Transverse colon (tissue), 4 donors: ENCODE measurements at places on chromosomes 7 and 10.

- H3K27me3 ChIP-seq: no peaks in the 10 kb centered on the region
- H3K4me1 ChIP-seq: no peaks in the 10 kb centered on the region
- H3K4me3 ChIP-seq: no peak overlapping the region
- no peak overlapping the region for H3K27ac ChIP-seq
Measured at GRCh38 chr7:129295015-129295423, 70.2 kb downstream of the AHCYL2 start.

DNA sequence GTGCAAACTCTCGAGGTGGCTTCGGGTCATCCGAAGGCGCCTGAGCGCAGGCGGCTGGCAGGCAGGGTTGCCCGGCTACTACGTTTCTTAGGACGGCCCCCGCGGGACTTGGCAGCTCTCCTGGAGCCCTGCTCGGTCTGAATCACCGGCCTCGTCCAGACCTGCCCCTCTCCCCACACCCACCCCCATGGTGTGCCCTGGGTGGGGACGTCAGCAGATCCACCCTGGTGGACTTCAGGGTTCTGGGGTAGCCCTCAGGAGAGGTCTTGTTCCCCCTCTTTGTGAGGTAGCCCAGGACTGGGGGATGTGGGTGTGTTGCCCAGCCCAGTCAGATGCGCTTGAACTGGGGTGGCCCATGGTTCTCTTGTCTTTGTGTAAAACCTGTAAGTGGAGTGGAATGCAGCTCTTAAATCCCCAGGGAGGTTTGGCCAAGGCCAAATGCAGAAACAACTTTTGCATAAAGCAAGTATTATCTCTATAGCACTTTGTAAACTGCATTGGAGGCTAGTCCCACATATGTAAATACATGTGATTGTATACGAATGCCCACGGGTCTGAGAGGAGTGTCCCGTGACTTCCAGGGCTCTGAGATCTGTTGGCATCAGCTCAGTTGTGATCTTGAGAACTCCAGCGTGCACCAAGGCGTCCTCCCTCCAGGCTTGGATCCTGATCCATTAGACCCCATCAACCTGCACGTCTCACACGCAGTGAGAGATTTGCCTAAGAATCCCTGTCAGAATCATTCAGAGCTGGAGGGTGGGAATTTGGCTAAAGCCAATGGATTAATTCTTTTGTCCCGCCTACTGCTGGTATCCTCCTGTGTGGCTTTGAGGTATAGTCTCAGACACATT is 1.8 kb downstream of the PFKFB3 start:
- peak; percentile 32 for DNase-seq
- H3K27ac ChIP-seq: peak overlapping the region; percentile 94
- H3K4me1 ChIP-seq: peaks cover 15% of the 10 kb centered on the region
- no peaks in the 10 kb centered on the region for H3K27me3 ChIP-seq

DNA sequence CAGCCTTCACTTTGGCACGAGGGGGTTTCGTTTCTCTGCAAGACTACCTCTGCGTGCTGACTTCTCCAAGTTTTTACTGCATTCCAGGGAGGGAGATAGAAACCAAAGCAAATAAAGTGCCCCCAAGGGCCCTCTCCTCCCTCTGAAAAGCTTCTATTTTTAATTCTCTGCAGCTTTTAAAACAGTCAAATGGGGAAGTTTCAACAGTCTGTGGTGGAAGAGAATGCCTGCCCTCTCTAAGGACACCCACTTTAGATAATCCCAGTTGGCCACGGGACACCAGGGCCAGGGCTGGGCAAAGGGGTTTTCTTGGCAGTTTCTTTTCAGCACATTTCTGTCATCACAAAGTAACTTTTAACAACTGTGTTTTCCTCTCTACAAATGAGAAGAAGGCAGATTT is 386.7 kb upstream of the NPVF start:
- H3K36me3 ChIP-seq: no peaks in the 10 kb centered on the region
- H3K4me3 ChIP-seq: no peak overlapping the region
- H3K27me3 ChIP-seq: no peaks in the 10 kb centered on the region
- no peak overlapping the region for H3K27ac ChIP-seq
- H3K4me1 ChIP-seq: no peaks in the 10 kb centered on the region
- DNase-seq: no peak

DNA sequence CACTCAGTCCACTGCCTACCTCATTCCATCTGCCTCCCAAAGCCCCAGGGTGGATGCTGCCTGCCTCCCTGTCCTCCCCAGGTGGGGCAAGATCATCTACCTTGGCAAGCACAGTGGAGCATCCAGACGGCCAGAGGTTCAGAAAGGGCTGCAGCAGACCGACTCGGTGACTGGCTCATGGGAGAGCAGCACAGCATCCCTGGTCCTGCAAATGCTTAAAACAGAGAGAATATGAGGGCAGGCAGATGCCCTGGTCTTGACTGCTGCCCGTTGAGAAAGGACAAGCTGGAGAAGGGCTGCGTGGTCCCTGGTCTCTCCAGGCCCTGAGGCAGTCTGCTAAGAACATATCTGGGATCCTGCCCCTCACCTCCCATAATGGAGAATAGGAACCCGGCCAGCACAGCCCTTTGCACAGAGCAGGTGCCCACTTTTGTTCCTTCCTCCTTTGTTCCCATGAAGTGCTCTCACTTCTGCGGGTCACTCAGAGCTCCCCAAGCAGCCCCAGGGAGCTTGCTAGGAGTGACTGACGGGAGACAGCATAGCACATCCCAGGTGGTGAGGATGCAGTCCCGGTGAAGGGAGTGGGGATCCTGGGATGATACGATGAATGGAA is 1.4 kb downstream of the HPS1 start:
- peaks cover 6% of the 10 kb centered on the region for H3K4me1 ChIP-seq
- peak overlapping the region; percentile 92 for H3K4me3 ChIP-seq
- peaks cover 21% of the 10 kb centered on the region for H3K36me3 ChIP-seq
- DNase-seq: no peak
- H3K27me3 ChIP-seq: no peaks in the 10 kb centered on the region

DNA sequence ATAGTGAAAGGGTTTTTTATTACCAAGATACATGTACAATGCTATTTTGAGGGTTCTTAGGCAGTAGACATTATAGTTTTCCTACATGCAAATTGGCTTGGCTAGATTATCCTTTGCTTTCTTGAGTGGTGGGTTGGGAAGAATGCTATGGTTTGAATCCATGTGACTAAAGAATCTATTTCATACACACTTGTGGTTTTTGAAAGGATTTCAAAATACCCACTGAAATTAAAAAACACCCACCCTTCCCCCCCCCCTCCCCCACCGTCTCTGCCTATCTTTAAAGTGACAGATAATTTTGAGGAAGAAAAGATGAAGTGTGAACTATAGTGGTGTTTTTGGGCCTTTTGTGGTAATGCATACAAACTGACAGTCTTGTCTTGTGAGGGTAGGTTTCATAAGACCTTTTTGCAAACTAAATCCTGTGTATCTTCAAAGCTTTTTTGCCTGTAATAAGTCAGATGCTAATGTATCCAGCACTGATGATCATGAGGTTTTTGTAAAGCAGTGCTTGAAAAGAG is 90.9 kb downstream of the TPST1 start:
- no peak overlapping the region for H3K27ac ChIP-seq
- no peaks in the 10 kb centered on the region for H3K4me1 ChIP-seq
- H3K4me3 ChIP-seq: no peak overlapping the region
- H3K36me3 ChIP-seq: no peaks in the 10 kb centered on the region
- DNase-seq: no peak

- no peaks in the 10 kb centered on the region for H3K36me3 ChIP-seq
- no peaks in the 10 kb centered on the region for H3K4me1 ChIP-seq
- no peaks in the 10 kb centered on the region for H3K27me3 ChIP-seq
- peak overlapping the region; percentile 55 for H3K4me3 ChIP-seq
- peak overlapping the region; percentile 75 for H3K27ac ChIP-seq
Measured at GRCh38 chr10:60777696-60778213, 523 bp upstream of the CDK1 start.
